ENCODE measurements at places on chromosomes 3 and 15.

- DNase-seq = no peak
Measured at GRCh38 chr15:74573987-74574386, 33.0 kb downstream of the ARID3B start.

GRCh38 chr3:83523470-83524073, 1435.2 kb upstream of the CADM2 start:
- DNase-seq = peak; percentile 61

DNA sequence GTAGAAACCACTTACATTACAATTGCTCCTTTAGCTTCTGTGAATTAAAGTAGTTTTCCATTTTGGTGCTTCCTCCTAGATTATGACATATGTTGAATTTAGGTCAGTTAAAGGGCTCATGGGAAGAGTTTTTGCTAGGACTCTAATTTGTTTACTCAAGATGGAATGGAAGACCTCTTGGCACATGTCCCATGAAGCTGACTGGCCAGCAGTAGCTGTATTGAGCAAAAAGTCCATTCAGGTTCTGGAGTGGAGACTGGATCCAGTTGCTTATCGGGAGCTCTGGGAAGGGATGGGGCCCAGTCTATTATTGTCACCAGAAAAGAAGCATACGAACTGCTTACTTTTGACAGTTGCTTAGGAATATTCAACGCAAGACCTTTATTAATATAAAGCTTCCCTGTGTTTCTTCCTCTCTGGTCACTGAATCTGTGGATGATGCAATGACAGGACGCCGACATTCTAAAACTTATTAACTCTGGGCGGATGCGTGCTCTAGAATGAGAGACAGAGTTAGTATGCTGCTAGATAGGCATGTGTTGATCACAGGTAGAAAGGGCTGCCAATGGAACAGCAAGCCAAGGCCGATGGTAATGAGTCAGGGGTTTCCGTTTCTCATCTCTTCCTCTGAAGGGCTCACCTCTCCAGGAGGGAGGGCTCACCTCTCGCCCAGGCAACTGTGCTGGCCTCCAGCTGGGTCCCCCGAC, 155.8 kb downstream of the NR1D2 start:
- DNase-seq = no peak

DNA sequence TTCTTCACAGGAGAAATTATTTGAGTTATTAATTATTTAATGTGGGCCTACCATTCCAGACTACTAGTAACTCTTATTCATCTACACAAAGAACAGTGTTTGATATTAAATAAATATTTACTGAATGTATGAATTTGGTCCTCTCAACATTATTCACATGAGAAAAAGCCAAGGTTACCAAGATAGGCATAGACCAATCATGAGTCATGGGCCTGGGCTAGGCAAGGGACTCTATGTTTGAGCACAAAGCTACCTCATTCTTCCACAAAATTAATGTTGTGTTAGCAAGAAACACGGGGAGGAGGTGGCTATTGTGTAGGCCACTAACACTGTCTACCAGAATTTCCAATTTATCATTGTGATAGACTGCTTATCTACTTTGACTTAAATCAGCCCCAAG, 115.7 kb downstream of the SERPINI1 start:
- no peak for DNase-seq

- DNase-seq = no peak
Measured at GRCh38 chr3:63571682-63572081, 80.8 kb upstream of the SNTN start.

GRCh38 chr3:126880901-126881300, 102.0 kb upstream of the PLXNA1 start:
- no peak for DNase-seq

DNA sequence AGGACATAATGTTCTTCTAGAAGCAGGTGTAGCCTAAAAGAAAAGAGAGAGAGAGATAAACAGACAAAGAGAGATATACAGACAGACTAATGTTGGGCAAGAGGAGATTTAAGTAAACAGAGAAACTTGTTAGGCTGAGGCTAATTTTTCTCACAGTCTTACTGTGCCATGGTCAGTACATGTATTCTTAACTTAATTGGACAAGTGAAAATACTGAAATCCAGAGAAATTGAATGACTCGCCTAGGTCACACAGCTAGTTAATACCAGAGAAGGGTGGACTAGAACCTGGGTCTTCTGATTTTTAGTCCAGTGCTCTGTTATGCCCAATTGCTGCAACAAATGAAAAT, 6.7 kb upstream of the ZNF609 start:
- no peak for DNase-seq

DNA sequence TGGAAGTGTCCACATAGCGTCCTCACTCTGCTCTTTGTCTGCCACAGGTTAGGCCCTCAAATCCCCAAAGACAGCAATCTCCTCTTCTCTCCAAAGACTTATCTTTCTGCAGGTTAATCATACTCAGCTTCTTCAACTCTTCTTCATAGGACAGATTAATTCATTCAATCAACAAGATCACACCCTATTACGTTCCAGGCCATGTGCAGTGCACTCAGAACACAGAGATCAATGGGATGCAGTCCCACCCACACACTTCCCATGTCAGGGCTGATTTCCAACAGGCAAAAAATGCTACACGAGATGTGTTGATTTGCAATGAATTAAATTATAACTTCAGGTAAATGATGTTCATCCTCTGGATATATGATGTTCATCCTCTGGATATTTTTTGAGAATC, 33.5 kb upstream of the ZNF639 start:
- no peak for DNase-seq

- DNase-seq = no peak
Measured at GRCh38 chr3:50171540-50172301, 16.6 kb downstream of the SEMA3F start.

- DNase-seq = no peak
Measured at GRCh38 chr3:194259982-194260766, 91.0 kb downstream of the CPN2 start.

- DNase-seq = no peak
Measured at GRCh38 chr15:81596159-81596865, 222.3 kb upstream of the TMC3 start.

Data from NCI-H1048 (cell line).